ENCODE measurements at places on chromosomes 16 and 17.

GRCh38 chr16:88809676-88810165, 2.0 kb downstream of the APRT start:
- no peak for DNase-seq

DNA sequence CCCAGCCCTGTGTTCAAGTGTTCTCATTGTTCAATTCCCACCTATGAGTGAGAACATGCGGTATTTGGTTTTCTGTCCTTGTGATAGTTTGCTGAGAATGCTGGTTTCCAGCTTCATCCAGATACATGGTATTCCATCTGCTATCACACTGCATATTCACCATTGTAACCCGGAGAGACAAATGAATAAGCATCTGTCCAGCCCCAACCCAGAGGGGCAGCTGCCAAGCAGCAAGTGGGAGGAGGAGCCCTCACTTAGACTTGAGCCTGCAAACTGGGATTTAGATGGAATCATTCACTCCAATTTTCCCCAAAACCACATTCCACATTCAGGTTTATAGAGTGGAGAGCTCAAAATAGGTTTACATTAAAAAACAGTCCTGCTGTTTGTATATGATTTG, 41.6 kb downstream of the SHISA6 start:
- DNase-seq: no peak

DNA sequence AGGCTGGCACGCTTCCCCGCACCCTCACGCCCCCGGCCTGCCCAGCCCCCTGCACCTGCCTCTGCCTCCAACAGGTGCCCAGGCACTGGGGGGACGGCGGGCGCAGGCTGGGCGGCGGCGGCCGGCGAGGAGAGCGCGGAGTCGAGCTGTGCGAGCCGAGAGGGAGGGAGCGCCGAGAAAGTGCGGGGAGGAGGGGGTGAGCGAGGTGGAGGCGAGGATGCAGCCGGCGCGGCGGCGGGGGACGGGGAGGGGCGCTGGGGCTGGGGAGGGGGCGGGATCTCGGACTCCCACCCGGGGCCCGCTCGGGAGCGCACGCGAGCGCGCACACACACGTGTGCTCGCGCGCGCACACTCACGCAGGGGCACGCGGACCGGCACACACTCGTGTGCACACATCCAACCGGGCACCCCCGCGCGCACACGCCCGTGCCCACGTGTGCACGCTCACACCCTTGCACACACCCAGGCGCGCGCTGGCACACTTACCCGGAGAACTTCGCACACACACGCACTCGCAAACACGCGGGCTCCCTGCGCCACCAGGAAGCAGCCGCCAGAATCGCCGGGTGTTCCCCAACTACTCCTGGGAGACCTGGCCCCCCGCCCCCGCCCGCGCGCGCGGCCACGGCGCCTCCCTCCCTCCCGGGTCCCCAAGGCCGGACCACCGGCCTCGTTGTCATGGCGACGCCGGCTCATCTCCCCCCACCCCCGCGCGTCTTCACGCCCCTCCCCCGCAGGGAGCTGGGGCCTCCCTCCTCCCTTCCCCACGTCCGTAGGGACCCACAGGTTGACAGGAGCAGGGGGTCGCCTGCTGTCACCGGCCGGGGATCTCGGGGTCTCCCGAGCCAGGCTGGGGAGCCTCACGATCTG, at the start of gene DOC2A:
Gene DOC2A (minus strand): TSS at position 184 of the 870 bp plus-strand sequence. CDS start 805 bp downstream, outside the sequence.
- DNase-seq: no peak

DNA sequence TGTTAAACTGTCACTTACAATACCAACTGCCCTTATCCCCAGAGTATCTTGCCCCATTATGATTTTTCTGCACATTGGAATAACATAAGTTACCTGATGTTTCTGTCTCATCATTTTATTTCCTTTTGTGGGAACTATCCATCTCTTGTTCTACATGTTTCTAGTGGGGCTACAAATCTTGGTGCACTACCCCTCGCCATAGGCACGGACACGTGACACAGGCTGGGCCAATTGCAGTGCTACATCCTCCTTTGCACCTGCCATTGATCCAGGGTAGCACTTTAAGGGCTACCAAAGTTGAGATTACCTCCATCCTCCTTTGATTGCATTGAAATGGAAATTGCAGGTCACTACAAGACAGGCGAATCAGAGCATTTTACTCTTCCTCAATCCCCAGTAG, 14.2 kb upstream of the SYT17 start:
- DNase-seq: no peak
